ENCODE measurements at places on chromosomes 5 and 9. TPM values are rescaled to one million over a fixed set of nuclear protein-coding genes. Genes with fewer than 3 reads are reported as not detected.

GRCh38 chr5:149680810-149681221 is 49.3 kb upstream of the PPARGC1B start:
- peak; percentile 26 for DNase-seq

Gene LCN9
- not detected for polyA plus RNA-seq

DNA sequence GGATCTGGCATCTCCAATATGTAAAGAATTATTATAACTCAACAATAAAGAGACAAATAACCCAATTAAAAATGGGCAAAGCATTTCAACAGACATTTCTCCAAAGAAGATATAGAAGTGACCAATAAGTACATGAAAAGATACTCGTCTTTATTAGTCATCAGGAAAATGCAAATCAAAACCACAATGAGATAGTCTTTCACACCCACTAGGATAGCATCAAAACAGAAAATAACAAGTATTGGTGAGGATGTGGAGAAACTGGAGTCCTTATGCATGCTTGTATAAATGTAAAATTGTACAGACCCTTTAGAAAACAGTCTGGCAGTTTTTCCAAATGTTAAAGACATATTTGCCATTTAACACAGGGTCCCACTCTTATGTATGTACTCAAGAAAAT is 39.1 kb upstream of the ITGA1 start:
- DNase-seq = no peak

Gene C9orf50
- not detected for polyA plus RNA-seq

- DNase-seq = no peak
Measured at GRCh38 chr5:68644971-68645370, 429.4 kb downstream of the PIK3R1 start.

DNA sequence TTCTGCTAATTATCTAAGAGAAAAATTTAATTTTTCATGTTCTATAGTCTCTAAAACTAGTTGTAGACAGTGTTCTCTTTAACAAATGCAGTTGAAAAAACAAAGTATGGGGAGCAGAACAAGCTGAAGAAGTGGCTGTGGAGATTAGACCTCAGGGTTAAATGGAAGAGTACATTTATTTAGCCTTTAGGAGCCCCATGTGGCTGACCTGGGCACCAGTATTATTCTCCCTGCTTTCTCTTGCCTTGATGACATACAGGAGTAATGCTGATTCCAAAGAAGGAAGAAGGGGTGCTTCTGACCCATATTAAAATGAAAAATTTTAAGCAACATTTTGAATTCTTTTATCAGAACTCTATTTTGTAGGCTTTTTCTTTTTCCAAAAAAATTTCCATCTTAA is 312.3 kb upstream of the RIOK2 start:
- no peak for DNase-seq

- DNase-seq = no peak
Measured at GRCh38 chr5:148799737-148800527, 26.5 kb upstream of the ADRB2 start.

- no peak for DNase-seq
Measured at GRCh38 chr5:149195337-149195887, 54.1 kb downstream of the ABLIM3 start.
